ENCODE measurements at places on chromosomes 2 and 18.

DNA sequence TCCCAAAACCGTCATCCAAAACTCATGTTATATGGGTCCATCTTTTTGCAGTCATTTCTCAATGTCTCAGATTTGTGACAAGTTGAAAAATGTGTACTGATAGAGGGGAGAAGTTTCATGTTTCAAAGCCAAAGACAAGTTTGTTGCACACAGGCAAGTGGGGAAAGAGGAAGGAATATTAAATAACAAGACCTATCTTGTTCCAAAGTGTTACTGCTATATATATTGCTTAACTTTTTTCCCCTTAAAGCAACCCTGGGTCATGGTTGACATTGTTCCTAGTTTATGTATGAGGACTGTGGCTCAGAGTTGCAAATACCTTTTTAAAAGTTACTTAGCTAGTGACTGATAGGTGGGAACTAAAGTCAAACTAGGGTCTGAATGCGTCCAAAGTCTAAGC is 1.7 kb downstream of the ITGA4 start:
- DNase-seq = no peak

DNA sequence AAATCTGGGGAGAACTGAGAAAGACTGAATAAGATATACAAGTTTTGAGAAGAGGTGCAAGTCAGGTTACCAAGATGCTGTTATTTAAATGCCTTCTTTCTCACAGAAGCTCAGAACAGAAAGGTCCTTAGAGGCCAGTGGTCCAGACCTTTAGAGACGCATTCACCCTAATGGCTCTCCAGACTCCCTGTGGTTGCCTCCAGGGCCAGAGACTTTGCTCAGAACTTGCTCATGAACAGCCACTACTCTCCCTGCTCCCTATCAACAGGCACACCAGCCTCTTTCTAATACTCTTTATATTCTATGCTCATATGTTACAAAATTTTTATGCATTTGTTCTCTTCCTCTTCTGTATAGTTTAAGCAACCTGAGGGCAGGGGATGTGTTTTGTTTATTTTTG is 349.0 kb upstream of the TNP1 start:
- DNase-seq = no peak

- no peak for DNase-seq
Observed at GRCh38 chr2:37706334-37707183, 35.1 kb upstream of the CDC42EP3 start.

DNA sequence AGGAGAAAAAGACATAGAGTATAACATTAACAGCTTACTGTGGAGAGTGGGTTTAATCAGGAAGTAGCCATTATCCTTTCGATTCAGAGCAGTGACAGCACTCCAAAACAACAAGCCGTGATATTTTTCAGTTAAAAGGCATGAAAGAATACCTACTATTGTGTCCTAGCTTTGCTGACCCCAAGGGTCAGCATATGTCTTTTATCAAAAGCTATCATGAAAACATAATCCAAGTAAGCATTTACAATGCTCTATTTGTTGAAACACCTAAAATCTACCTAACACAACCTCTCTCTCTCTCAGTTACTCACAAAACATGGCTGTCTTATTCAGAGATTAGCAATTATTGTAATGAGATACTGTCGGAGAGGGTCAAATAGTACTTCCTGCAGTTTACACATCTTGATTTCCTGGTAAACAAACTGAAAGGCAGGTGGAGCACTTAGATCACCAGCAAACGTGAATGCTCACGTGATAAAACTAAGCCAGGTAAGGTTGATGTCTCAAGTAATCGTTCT is 100.0 kb downstream of the BAZ2B start:
- DNase-seq = peak; percentile 92

- no peak for DNase-seq
Observed at GRCh38 chr2:238924796-238925195, 76.9 kb downstream of the TWIST2 start.

DNA sequence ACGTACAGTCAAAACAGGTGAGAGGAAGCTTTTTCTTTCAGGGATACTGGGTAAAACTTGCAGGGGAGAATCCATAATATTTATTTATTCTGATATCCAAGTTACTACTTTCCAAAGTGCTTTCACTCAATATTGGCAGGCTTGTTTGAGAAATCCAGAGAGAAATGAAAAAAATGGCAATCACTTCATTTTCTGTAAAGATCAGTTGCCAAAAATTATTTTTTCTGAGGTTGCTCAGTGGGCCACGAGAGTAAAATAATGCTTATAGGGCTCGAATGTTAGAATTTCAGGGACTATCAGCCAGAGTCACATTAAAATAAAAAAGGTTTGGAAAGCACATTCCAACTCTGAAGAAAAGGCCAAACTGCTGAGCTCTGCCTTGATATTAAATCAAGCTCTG is 324.6 kb upstream of the RND3 start:
- no peak for DNase-seq

DNA sequence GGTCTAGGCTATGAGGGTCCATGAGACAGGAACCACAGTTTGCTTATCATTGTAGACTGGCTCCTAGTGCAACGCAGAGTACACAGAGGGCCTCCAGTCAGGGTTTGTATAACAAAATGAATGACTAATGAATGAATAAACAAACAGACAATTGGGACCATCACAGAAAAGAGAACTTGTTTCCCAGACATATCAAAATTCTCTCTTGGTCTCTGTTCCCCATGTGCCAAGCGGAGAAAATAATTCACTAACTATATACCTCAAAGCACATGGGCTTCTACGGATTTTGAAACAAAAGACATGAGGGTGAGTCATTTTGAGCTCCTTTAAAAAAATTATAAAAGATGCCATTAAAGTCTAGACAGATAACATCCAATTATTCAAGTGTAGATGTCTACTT is 28.0 kb downstream of the INO80C start:
- DNase-seq = no peak

DNA sequence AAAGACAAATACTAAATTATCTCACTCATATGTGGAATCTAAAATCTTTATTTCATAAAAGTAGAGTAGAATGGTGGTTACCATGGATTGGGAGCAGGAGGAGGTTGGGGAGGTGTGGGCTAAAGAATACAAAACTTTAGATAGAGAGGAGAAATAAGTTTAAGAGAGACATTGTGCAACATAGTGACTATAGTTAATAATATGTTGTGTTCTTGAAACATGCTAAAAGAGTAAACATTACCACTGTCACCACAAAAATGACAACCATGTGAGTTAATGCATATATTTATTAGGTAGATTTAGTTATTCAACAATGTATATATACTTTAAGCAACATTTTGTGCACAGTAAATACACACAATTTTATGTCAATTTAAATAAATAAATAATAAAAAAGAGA is 128.5 kb upstream of the COL3A1 start:
- DNase-seq = no peak

- DNase-seq = peak; percentile 30
Observed at GRCh38 chr18:23684515-23685197, 4.6 kb upstream of the LAMA3 start.

DNA sequence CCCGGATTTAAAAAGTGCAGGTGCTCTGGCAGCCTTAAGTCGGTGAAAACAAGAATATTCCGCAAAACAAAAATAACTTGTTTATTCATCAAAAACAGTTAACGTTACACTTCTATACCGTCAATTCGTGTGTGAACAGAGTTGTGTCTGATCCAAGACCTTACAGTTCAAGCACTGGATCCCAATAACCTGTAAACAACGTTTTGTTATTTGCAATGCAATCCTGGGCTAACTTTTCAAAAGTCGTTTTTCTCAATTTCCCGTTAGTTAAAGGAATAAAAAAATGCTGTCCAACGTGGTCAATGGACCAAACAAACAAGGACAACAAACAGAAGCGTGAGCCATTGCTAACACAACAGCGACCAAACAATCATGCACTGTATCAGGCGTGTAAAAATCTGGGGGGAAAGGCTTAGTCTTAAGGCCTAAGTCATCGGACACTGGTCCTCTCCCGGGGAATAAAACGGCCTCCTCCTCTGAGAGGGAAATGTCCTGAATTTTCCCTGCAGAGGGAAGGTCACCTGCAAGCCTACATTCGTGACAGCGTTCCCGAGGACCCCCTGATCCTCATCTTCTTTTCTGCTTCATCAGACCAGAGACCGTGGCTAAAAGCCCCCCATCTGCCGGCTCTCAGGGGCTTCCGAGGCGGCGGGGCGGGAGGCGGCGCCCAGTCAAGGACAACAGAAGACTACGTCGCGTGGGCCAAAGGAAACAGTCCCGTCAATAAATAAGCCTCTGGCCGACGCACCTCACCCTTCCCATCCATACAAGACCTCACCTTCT is 490 bp downstream of the NDUFS1 start:
- DNase-seq = no peak

GRCh38 chr2:162328424-162329157 is 10.1 kb upstream of the IFIH1 start:
- no peak for DNase-seq

GRCh38 chr18:63149302-63149587 is 170.3 kb downstream of the BCL2 start:
- DNase-seq = no peak

DNA sequence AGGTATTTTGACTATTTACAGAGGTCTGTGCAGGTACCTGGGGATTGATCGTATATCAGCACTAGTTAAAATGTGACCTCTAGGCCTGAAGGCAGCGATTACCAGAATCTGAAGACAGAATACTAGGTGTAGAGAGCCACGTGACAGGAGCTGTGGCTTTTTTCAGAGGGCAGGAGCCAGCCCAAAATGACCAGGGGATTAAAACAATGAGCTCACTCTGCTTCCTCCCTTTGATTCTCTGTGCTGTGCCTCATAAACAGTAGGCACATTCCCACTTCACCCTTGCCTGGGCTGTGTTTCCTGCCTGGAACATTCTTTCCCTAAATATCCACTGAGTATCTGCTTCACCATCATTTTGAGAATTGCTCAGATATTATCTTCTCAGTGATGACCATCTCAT is 15.2 kb downstream of the ITGAV start:
- DNase-seq = no peak

- no peak for DNase-seq
Observed at GRCh38 chr2:237731663-237732062, 66.9 kb upstream of the RBM44 start.

DNA sequence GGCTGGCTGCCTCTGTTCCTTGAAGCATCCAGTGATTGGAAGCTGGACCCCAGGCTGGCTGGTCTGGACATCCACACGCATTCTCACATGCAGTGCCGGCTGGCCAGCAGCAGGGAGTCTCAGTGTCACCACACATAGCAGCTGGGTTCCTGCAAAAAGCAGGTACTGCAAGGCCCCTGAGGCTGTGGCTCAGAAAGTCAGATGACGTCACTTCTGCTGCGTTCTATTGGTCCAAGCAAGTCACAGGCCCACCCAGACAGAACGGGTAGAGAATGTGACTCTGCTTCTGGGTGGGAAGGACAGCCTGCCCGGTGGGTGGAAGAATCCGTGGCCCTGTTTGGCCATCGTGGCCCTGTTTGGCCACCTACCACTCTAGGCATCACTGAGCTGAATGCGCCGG is 51.3 kb upstream of the SPP2 start:
- no peak for DNase-seq

DNA sequence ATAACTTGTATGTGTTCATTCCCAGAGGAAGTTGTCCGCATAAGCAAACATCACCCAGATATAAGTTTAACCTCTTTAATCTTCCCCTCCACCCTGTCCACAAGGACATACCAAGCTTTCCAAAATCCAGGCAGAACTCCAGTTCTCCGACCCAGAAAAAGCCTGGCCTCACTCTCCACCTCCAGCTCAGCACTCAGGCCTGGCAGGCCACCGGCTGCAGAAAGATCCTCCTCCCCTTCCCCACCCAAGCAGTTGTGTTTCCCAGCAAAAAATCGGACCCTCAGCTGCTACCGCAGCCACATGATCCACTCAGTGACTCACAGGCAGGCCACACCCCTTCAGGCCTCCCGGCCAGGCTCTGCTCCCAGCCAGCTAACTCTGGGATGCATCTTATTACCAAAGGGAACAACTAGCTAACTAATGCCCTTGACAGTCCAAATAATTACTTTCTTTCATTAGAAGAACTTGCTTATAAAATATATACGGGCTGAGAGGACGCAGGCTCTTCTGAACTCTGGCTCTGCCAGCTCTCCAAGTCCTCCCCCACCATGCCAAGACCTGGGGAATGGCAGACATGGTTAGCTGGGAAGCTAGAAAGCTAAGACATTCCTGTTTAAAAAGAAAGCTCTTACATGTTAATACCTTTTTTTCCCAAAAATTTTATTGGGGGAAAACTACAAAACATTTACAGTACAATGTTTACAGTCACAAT is 4.5 kb downstream of the ZFP36L2 start:
- DNase-seq = peak; percentile 87

DNA sequence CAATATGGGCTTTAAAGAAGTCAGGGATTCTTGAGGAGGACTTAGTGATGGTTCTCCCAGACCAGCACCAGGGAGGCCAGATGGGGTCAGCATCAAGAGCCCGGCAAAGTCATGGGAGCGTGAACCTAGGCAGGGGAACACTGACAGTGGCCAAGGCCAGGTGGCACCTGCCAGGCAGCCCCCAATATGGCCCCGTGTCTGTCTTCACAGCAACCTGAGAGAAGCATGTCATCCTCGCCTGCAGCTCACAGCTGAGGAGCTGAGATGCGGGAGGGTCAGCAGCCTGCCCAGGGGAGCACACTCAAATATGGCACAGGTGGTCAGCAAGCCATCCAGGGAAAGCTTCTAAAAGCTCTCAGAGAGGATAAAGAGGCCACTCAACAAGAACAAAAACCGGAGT is 105.7 kb upstream of the GPC1 start:
- no peak for DNase-seq

DNA sequence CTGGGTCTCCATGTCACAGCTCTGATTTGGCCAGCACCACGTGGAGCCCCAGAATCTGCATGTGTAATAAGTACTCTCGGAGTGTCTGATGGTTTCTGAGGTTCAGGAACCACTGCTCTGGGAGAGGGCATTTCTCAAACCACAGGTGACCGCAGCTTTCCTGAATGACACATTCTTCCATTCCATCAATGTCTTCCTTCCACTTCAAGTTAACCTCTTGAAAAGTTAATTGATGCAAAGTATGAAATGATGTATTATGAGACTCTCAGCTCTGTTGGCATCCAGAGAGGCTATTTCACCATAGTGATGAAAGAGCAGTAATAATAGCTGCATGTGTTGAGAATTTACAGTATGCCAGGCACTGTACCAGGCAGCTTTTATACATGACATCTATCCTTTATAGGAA is 61.3 kb upstream of the CRIM1 start:
- no peak for DNase-seq

DNA sequence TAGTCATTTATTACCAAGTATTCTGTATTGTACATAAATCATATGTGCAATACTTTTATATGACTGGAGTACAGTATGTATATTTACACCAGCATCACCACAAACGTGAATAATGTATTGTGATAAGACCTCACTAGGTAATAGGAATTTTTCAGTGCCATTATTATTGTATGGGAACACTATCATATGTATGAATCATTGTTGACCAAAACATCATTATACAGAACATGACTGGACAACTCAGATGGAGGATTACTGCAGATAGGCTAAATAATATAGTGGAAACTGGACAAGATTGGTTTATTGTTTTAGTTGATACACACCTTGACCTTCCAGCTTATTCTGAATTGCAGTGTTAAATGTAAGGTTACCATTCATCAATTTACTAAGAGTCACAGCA is 33.4 kb downstream of the VAPA start:
- DNase-seq = no peak

Measured in small intestine (tissue), 16 donors.